ENCODE measurements at places on chromosomes 16 and 17. TPM values are rescaled to one million over a fixed set of nuclear protein-coding genes. Genes with fewer than 3 reads are reported as not detected.
A peak's percentile ranks its signal among the peaks of the same experiment; 100 is the strongest.

DNA sequence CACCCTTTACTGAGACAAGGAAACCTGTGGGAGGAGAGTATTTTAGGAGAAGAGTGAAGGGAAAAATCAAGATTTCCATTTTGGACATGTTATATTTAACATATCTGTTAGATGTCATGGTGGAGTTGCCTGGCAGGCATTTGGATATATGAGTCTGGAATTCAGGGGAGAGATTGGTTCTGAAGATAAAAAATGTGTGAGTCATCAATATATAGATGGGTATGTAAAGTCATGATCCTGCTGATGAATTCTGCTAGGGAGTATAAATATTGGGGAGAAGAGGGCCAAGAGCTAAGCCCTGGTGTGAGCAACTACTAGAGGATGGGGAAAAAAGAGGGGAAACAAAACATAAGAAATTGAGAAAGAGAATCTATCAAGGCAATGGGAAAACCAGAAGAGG lies 151.3 kb upstream of the SOX9 start:
- H3K4me3 ChIP-seq = no peak overlapping the region
- DNase-seq = no peak
- H3K27ac ChIP-seq = no peak overlapping the region
- no peaks in the 10 kb centered on the region for H3K27me3 ChIP-seq

DNA sequence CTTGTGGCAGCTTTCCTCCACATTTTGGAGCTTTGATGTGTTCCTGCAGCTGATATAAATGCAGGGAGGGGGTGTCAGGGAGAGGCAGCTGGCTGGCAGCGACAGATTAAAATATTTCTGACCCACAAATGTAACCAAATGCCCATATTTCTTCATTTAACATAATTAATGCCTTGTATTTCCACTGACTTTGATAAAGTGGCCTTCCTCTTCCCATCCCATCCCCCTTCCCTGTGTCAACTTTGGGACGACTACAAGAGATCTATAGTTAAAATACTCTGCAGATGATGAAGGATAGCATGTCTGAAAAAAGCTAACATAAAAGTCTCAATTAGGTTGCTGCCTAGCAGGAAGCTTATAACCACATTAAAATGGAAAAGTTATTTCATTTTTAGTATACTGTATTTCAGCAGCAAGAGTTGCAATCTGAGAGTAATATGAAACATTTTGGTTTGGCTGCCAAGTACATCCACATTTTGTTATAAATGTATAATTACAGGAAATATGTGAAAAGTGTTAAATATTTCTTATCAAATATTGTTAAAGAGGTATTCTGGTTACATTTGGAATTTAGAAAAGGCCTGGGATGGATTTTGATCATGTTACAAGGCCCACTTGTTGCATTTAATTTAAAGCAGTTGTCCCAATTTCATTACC lies 238.7 kb upstream of the TBX2 start:
- DNase-seq = no peak
- no peak overlapping the region for H3K27ac ChIP-seq
- no peaks in the 10 kb centered on the region for H3K36me3 ChIP-seq
- peaks cover 14% of the 10 kb centered on the region for H3K4me1 ChIP-seq
- no peak overlapping the region for H3K4me3 ChIP-seq

GRCh38 chr17:47197821-47198220 lies 8.7 kb upstream of the CDC27 start:
- DNase-seq = no peak
- no peaks in the 10 kb centered on the region for H3K36me3 ChIP-seq
- peaks cover 4% of the 10 kb centered on the region for H3K27me3 ChIP-seq
- H3K27ac ChIP-seq = no peak overlapping the region
- peaks cover 22% of the 10 kb centered on the region for H3K4me1 ChIP-seq

- H3K27ac ChIP-seq = no peak overlapping the region
- no peak overlapping the region for H3K4me3 ChIP-seq
- no peaks in the 10 kb centered on the region for H3K27me3 ChIP-seq
- DNase-seq = no peak
- peaks cover 29% of the 10 kb centered on the region for H3K36me3 ChIP-seq
Measured at GRCh38 chr17:73224237-73224636, 31.4 kb downstream of the COG1 start.

DNA sequence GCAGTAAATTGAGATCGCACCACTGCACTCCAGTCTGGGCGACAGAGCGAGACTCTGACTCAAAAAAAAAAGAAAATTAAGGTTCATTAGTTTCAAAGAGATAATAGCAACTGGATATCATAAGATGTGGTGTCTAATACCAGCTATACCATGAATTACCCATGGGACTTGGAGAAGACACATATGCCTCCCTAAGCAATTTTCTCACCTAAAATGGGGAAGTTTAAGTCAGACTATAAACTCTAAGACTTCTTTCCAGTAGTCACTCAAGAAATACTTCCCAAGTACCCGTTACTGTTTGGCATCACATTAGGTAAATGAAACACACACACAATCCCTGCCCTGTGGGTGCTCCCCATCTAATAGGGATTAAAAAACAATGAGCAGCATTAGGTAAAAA lies 22.6 kb downstream of the SMURF2 start:
- H3K27ac ChIP-seq = no peak overlapping the region
- H3K4me1 ChIP-seq = peaks cover 22% of the 10 kb centered on the region
- no peak for DNase-seq
- H3K36me3 ChIP-seq = peaks cover 15% of the 10 kb centered on the region
- no peaks in the 10 kb centered on the region for H3K27me3 ChIP-seq
- no peak overlapping the region for H3K4me3 ChIP-seq

DNA sequence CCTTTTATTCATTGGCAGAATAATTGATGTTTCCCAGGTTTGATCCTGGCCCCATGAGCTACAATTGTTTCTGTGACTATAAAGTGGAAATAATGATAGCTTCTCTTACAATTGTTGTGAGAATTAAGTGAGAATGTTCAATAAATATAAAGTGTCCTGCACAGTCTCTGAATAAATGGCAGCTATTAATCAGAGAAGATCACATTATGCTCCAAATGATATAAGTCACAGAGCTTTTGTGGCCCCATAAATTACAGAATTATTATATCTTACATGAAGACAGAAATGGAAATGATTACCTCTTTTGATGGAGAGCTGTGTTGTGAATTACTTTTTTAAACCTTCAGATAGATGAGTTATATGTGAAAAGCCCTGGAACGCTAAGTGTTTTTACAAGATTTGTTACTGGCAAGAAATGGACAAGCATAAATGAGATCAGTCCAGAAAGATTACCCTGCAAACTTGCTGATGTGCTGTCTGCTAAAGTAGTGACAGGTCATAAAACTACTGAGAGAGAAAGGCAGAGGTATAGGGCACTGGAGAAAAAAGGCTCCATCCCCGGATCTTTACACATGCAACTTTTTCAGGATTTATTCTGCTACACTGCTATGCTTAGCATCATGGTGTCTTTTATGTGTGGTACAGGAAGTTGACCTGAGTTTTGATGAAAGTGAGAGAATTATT lies 750.9 kb upstream of the GOT2 start:
- H3K27me3 ChIP-seq = no peaks in the 10 kb centered on the region
- H3K4me3 ChIP-seq = no peak overlapping the region

DNA sequence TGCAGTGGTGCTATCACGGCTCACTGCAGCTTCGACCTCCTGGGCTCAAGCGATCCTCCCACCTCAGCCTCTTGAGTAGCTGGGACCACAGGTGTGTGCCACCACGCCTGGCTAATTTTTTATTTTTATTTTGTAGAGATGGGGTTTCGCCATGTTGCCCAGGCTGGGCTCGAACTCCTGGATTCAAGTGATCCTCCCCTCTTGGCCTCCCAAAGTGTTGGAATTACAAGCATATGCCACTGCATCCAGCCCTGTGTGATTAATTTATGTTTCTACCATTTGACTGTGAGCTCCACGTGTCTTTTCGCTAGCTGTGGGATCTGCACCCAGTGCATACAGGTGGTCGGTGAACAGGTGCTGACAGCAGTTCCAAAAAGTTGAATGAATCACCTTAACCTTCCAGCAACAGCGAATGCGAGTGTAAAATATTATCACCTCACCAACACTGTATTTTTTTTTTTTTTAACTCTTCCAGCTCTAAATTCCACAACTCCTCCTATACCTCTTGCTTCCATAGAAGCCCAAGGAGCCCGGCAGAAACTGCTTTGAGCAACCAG lies 484 bp upstream of the NUDT7 start:
- no peaks in the 10 kb centered on the region for H3K27me3 ChIP-seq
- peaks cover 12% of the 10 kb centered on the region for H3K4me1 ChIP-seq
- DNase-seq = peak; percentile 14
- H3K4me3 ChIP-seq = peak overlapping the region; percentile 79
- peak overlapping the region; percentile 80 for H3K27ac ChIP-seq

- DNase-seq = peak; percentile 36
- H3K27me3 ChIP-seq = peaks cover 35% of the 10 kb centered on the region
- H3K4me1 ChIP-seq = peaks cover 22% of the 10 kb centered on the region
- no peaks in the 10 kb centered on the region for H3K36me3 ChIP-seq
- H3K4me3 ChIP-seq = peak within 1 kb of the TSS; percentile 75
- peak within 1 kb of the TSS; percentile 62 for H3K27ac ChIP-seq
Measured at GRCh38 chr16:19884611-19885450, at the start of gene GPRC5B. GPRC5B (minus strand) TSS chr16:19884848; CDS start chr16:19872845, 12,003 bp downstream.

- peaks cover 33% of the 10 kb centered on the region for H3K27me3 ChIP-seq
- H3K4me3 ChIP-seq = no peak overlapping the region
- H3K4me1 ChIP-seq = no peaks in the 10 kb centered on the region
- no peak for DNase-seq
- H3K36me3 ChIP-seq = no peaks in the 10 kb centered on the region
Measured at GRCh38 chr17:40699371-40699770, 4.2 kb downstream of the KRT24 start.

C17orf50 gene
- not detected for total RNA-seq

DNA sequence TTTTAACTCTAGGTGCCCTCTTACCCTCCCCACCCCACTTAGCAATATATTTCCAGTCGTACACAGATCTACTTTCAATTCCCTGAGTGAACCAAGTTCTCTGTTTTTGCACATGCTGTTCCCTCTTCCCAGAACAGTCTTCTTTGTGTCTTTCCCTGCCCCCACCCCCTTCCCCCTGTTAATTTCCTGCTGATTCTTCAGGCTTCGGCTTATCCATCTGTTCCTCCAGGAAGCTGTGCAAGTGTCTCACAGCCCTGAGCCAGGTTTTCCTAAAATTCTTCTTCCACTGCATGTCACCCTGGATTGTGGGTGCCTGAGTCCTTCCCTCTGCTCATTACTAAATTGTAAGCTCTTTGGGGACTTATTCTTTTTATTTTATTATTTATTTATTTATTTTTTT lies 12.4 kb upstream of the SPOP start:
- DNase-seq = no peak
- H3K4me1 ChIP-seq = peaks cover 42% of the 10 kb centered on the region
- H3K27me3 ChIP-seq = no peaks in the 10 kb centered on the region
- no peak overlapping the region for H3K4me3 ChIP-seq

- H3K36me3 ChIP-seq = no peaks in the 10 kb centered on the region
- no peaks in the 10 kb centered on the region for H3K4me1 ChIP-seq
- no peak for DNase-seq
- H3K27me3 ChIP-seq = no peaks in the 10 kb centered on the region
- no peak overlapping the region for H3K27ac ChIP-seq
- no peak overlapping the region for H3K4me3 ChIP-seq
Measured at GRCh38 chr16:13811834-13812233, 108.1 kb upstream of the ERCC4 start.

CCL13 gene
- total RNA-seq = not detected

- H3K27me3 ChIP-seq = peaks cover 50% of the 10 kb centered on the region
- peak overlapping the region; percentile 88 for H3K27ac ChIP-seq
- peaks cover 49% of the 10 kb centered on the region for H3K4me1 ChIP-seq
- peak; percentile 39 for DNase-seq
Measured at GRCh38 chr17:8126491-8127066, 2.7 kb upstream of the HES7 start.

GRCh38 chr17:41787021-41787418 lies 509 bp upstream of the JUP start:
- no peak for DNase-seq
- peak overlapping the region; percentile 56 for H3K4me3 ChIP-seq
- H3K4me1 ChIP-seq = peaks cover 35% of the 10 kb centered on the region

DNA sequence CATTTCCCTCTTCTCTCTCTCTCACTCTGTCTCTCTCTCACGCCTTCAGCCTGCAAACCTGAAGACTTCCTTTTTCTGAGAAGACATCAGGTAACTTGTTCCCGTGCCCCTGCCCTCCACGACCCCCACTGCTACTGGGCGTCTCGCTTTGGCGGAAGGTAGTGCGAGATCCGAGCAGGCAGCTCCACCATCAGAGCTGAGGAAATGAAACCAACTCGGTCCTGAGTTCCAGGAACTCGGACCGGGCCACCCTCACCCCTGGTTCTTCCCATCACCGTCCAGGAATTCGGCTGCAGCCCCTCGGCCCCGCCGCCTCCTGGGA lies 585 bp downstream of the MLKL start:
- H3K4me1 ChIP-seq = peaks cover 61% of the 10 kb centered on the region
- peak overlapping the region; percentile 99 for H3K4me3 ChIP-seq
- no peaks in the 10 kb centered on the region for H3K27me3 ChIP-seq

QPRT gene
- 4.8 TPM for total RNA-seq

C16orf86 gene
- total RNA-seq = 4.8 TPM

MRM1 gene
- 8.6 TPM for total RNA-seq

- H3K36me3 ChIP-seq = no peaks in the 10 kb centered on the region
- H3K4me1 ChIP-seq = no peaks in the 10 kb centered on the region
- DNase-seq = no peak
- H3K27me3 ChIP-seq = no peaks in the 10 kb centered on the region
Measured at GRCh38 chr16:5917436-5918195, 820.0 kb upstream of the EEF2KMT start.

LHX1 gene
- not detected for total RNA-seq

- peaks cover 16% of the 10 kb centered on the region for H3K36me3 ChIP-seq
- H3K27me3 ChIP-seq = no peaks in the 10 kb centered on the region
- H3K4me3 ChIP-seq = no peak overlapping the region
Measured at GRCh38 chr17:59401725-59402124, 70.3 kb downstream of the YPEL2 start.

GRCh38 chr17:14525551-14526455 lies 224.9 kb downstream of the HS3ST3B1 start:
- H3K27ac ChIP-seq = no peak overlapping the region
- H3K36me3 ChIP-seq = no peaks in the 10 kb centered on the region
- no peak overlapping the region for H3K4me3 ChIP-seq
- no peak for DNase-seq
- peaks cover 13% of the 10 kb centered on the region for H3K4me1 ChIP-seq

DNA sequence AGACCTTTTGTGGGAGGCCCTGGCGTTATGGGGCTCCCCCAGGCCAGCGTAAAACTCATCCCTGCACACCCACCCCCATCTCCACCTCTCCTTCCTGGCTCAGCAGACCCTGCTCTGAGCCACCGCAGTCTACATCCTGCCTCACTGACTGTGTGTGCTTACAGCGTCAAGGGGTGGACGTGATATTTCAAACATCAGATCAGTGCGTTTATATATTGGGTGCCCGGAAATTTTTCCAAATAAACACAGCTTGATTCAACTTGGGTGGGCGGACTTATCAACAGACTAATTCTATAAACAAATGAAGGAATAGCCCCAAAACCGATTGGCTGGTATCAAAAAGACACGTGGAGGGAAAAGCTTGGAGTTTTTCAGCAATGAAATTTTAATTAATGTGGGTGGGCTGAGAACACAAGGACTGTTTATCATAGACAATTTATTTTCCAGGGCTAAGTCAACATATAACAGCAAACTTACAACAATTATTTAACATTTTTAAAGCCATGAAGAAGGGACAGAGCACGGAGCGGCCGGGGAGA lies at the start of gene FOXL1:
Gene FOXL1, plus strand, starts transcription at position 489 of the 539 bp plus-strand sequence. CDS start 175 bp downstream, outside the sequence.
- H3K27me3 ChIP-seq = peaks cover 71% of the 10 kb centered on the region
- no peak for DNase-seq
- no peaks in the 10 kb centered on the region for H3K36me3 ChIP-seq
- no peak within 1 kb of the TSS for H3K4me3 ChIP-seq
- peaks cover 4% of the 10 kb centered on the region for H3K4me1 ChIP-seq
- H3K27ac ChIP-seq = no peak within 1 kb of the TSS

- H3K27ac ChIP-seq = no peak overlapping the region
- H3K4me1 ChIP-seq = no peaks in the 10 kb centered on the region
- H3K4me3 ChIP-seq = no peak overlapping the region
- no peaks in the 10 kb centered on the region for H3K27me3 ChIP-seq
Measured at GRCh38 chr17:13044572-13045065, 26.8 kb upstream of the ELAC2 start.

Data from activated CD4-positive, alpha-beta T cell treated with anti-CD3 and anti-CD28 coated beads, Interleukin-2, amount 10 ng/mL, durations not matched to agents 7 days and 5 days (primary cell).